ENCODE measurements at places on chromosomes 16 and 17.

DNA sequence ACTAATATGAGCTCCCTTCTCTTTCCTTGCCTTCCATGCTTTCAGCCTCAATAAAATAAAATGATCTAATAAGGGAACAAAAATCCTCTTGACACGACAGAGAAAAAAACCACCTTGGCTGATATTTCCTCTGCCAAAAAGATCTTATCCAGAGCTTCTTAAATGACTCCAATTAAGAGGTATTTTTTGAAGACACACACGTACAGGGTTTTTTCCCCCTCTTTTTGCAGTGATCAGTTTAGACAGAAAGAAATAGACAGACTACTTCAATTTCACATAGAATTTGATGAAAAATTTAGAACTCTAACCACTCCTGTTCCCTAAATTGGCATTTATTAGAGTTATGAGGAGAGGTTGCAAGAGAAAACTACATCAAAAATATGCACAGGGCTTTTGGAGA lies 217.2 kb upstream of the CDH11 start:
- no peak for DNase-seq

DNA sequence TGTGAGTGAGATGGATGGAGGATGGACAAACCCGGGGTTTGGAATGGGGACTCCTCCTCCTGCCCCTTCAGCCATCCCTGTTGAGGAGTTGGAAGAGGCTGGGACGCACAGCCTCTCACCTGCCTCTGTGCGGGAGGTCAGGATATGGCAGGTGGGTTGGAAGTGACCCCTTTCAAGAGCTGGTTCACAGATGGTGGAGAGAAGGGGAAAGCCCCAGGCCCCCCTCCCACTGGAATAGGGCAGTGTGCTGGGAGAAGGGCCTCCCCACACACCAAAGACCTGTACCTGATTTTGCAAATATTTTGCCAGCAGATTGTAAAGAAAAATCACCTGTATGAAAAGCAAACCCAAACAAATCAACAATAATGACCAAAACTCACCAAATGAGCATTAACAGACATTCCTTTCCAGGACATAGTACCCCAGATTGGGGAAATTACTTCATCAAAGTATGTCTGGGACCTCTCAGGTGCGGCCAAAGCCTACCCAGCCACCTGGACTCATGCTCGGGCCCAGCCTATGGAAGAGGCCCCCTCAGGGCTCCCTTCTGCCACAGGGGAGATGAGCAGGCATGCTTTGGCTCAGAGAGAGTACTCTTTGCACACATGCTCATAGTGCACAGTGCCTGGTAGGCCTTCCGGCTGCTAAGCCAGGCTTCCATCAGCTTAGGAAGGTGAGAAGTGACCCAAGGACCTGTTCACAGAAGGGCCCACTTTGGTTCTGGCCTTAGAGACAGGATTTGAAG lies 7.8 kb downstream of the SLC47A2 start:
- no peak for DNase-seq

- DNase-seq: no peak
These were observed 68.3 kb upstream of the BCAR1 start for GRCh38 chr16:75319513-75320411.

DNA sequence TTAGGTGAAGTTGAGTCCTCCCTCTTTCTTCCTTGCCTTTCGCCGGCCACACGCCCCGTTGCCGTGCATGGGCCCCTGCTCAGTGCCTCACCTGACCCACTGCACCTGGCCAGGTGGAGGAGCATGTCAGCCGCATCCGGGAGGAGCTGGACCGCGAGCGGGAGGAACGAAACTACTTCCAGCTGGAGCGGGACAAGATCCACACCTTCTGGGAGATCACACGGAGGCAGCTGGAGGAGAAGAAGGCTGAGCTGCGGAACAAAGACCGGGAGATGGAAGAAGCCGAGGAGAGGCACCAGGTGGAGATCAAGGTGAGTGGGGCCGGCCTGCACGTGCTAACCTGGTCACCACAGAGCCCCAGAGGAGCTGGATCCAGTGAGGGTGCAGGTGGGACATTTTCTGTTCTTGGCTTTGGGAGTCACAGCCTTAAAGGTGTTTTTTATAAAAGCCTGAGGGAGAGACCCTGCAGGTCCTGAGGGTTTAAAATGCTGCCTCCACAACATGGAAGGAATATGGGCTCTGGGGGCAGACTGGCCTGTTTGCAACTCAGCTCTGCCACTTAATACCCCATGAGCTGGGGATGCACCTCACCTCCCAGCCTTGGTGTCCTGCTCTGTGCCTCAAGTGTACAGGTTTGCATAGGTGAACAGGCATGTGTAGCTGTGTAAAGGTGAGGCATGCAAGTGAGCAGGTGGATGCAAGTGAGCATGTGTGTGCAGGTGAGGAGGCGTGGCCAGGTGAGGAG lies 12.1 kb upstream of the DBNDD1 start:
- no peak for DNase-seq

- no peak for DNase-seq
These were observed 347.6 kb downstream of the SNX29 start for GRCh38 chr16:12324152-12324551.

GRCh38 chr16:66523861-66524354 lies 26.0 kb downstream of the TK2 start:
- no peak for DNase-seq

DNA sequence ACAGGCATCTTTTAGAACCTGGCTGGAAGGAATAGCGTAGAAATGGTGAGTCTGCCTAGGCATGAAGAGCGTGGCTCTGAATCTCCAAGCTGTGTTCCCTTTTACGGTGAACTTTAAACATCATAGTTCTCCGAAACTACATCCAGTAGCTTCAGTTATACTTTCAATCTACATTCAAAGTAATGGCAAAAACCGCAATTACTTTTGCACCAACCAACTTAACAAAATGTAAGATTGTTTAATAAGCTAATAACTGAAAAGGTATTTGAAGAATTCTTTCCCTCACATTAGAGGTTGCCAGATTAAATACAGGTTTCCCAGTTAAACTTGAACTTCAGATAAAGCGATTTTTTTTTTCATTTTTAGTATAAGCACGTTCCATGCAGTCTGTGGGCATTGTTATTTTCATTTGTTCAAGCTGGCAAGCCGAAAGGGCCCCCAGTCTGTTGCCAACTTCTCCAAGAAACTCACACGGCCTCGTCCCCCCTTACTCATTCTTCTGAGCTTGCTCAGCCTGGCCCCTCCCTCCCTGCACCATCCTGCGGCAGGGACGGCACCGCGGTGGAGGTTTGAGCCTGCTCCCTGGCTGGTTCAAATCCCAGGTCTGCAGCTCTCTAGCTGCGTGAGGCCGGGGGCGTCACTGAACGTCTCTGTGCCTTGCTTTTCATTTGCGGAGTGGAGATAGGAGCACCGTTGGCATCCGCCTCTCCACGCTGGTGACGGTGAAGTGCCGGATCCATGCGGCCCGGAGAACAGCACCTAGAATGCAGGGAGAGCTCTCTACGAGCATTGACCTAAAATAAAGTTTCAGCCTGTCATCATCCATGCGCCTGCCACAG lies 3.5 kb upstream of the MTHFSD start:
- no peak for DNase-seq

DNA sequence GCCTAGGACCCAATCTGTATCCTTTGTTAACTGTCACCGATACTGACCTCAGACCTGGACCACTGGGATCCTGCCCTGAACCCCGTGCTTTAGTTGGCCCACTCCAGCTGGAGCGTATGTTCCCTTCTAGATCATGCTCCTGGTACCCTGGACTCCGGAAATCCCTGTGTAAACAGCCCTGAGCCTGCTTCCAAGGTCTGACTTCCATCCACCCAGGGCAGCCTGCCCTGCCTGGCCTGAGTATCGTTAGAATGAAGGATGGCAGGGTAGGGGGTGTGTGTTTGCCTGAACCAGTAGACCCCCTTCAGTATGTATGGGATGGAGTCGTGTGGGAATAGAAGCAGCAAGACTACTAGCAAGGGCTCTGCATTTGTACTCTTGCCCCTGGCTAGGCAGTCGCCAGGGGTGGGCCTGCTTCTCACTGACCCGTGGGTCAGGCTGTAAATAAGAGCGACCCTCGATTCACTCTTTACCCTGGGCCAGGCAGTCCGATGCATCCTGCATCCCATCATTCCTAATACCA lies 691 bp upstream of the TMEM98 start:
- no peak for DNase-seq

GRCh38 chr17:27958708-27959381 lies 65.7 kb upstream of the LYRM9 start:
- no peak for DNase-seq

DNA sequence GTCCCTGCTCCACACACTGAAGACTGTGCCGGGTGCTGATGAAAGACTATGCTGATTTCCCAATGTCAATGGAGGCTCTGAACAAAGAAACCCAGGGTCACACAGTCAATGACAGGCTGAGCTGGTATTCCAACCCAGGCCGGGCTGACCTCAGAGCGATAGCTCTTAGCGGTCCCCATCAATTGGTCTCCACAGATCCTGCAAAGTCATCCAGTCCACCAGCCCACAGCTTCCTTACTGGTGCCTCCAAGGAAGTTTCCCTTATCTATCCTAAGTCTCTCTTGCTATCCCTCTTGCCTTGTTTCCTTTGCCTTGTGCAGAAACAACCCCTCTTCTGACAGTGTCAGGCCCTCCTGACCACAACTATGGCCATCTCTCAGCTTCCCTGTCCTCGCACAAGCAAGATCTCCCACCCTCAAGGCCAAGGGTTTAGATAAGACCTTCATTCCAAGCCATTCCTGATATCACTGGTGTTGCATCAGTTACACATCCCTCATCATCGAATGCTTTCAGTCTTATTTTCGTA lies 52.7 kb upstream of the KSR1 start:
- no peak for DNase-seq

- DNase-seq: no peak
These were observed 24.8 kb downstream of the SEC14L1 start for GRCh38 chr17:77165577-77165976.

DNA sequence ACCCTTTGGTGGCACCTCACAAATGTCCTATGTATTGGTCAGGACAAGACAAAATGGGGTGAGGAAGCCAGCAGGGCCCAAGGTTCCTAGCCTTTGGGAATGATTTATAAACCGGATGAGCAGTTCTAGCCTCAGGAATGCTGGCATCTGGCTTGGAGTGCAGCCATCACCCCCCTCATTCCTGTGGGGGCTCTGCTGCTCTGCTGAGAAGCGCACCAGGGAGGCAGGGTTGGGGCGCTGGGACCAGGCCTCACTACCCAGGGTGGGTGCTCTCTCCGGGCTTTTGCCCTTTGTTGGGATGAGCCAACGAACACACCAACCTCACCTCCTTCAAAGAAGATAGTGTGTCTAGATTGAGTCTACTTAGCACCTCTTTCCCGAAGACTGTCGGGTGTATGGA lies 39.2 kb downstream of the TMEM11 start:
- DNase-seq: no peak

GRCh38 chr17:78947235-78948149 lies 22.3 kb upstream of the TIMP2 start:
- DNase-seq: no peak

GRCh38 chr17:15398736-15399331 lies 57.4 kb upstream of the TEKT3 start:
- no peak for DNase-seq

- no peak for DNase-seq
These were observed 69.0 kb downstream of the CDH13 start for GRCh38 chr16:82695806-82696205.

- DNase-seq: no peak
These were observed 31.7 kb downstream of the CNGB1 start for GRCh38 chr16:57938936-57939871.

DNA sequence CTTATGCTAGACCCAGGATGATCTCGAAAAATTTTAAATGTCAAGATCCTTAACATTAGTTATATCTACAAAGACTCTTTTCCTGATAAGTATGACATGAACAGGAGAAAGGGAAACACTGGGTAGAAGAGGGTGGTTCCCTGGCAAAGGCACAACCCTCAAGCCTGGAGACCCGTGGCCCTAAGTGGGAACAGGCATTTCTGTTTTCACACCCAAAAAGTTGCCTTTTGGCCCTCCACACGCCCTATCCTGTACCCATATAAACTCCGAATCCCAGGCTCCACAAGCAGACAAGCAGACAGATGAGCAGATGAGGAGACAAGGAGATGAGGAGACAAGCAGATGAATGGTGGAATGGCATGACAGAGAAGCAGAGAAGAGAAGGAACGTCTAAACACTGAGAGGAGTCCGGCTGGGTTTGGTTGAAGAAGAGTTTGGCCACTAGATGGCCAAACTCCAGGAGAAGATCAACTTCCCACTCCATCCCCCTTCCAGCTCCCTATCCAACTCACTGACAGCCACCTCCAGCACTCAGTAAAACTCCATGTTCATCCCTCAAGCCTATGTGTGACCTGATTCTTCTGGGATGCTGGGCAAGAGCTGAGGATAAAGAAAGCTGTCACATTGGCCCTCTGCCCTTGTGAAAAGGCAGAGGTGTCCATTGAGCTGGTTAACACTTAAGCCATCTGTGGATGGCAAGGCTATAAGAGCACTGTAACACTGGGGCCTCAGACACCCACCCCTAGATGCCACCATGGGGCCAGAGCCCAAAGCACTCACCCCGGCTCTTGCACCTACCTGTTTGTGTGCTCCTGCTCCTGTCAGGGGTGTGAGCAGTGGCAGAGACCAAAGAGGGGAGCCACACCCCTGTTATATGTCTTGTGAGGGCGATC lies 139.6 kb upstream of the FAM20A start:
- no peak for DNase-seq

DNA sequence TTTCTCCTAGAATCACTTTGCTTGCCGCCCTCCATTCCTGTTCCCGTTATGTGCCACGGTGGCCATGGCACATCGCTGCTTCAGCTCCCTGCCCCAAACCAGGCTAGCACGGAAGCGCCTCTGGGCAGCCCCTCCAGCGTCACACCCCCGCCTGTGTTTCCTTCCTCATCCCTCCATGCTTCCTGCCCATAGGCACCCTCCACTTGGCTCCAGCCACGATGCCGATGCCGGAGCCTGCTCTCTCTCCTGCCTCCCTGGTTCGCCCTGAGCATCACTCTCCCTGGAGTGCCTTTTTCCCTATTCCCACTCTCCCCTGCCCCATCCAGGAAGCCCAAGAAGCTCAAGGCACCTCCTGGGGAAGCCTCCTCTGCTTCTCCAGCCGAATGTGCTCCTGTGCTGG lies 3.2 kb upstream of the ARHGAP23 start:
- DNase-seq: no peak

- peak; percentile 57 for DNase-seq
These were observed 205.6 kb downstream of the FOXL1 start for GRCh38 chr16:86783636-86784626.

DNA sequence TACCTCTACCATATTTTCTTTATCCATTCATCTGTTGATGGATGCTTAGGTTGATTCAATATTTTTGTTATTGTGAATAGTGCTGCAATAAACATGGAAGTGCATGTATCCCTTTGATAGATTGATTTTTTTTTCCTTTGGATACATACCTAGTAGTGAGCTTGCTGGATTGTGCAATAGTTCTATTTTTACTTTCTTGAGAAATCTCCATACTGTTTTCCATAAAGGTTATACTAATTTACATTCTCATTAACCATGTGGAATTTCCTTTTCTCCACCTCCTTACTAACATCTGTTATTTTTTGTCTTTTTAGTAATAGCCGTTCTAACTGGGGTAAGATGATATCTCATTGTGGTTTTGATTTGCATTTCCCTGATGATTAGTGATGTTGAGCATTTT lies 124.6 kb upstream of the TOX3 start:
- no peak for DNase-seq

GRCh38 chr17:17792551-17793377 lies 44.0 kb downstream of the SREBF1 start:
- DNase-seq: no peak

GRCh38 chr17:34369571-34369970 lies 6.5 kb upstream of the CCL1 start:
- no peak for DNase-seq
